ENCODE measurements at places on chromosomes 16 and 17.
A peak's percentile ranks its signal among the peaks of the same experiment; 100 is the strongest.

DNA sequence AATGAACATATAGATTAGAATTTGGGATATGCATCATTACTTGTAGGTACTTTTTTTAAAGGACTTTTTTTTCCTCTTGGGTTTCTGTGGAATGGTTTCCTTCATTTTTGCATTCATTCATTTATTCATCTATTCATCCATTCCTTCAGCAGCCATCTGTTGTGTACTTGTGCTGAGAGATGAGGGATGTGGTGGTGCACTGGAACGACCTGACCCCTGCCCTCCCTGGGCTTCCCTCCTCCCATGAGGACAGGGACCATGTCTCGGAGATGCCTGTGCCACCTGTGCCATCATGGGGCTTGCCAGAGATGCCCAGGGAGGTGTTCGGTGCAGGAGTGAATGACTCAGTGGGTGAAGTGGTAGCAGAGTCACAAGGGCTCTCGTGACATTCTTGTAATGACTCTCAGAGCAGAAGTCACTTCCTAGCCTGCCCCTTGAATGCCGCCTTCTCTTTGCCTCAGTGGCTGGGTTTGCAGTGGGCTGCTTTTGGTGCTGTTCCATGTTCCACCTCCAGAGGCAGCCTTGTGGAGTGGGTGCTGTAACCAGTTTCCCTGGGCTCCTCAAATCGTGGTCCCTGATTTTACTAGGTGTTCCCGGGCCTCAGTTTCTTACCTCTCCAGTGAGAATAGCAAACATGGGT lies 43.9 kb downstream of the CLEC16A start:
- DNase-seq: no peak

DNA sequence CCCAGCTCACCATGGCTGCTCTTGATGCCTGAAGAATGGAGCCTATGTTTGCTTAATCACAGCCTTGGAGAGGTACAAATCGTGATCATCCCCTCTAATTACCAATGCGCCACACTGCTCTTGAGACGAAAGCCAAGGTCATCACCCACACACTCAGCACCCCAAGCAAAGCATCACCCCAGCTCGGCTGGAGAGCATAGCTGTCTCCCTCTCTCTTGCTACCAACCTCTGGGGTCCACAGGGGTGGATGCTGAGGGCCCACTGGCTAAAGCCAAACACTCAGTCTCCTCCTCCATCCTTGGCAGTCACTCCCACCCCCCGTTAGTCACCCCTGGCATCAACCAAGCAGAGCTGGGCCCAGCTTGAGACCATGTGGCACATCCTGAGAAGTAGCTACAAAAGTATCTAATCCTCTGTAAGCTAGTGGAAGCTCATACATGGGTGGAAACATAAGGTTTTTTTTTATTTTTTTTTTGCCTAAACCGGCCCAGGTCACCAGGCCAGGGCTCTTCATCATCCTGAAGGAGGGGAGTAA lies 44.8 kb downstream of the PIMREG start:
- no peak for DNase-seq

- no peak for DNase-seq
Measured at GRCh38 chr17:8871081-8871581, 3.7 kb upstream of the PIK3R6 start.

DNA sequence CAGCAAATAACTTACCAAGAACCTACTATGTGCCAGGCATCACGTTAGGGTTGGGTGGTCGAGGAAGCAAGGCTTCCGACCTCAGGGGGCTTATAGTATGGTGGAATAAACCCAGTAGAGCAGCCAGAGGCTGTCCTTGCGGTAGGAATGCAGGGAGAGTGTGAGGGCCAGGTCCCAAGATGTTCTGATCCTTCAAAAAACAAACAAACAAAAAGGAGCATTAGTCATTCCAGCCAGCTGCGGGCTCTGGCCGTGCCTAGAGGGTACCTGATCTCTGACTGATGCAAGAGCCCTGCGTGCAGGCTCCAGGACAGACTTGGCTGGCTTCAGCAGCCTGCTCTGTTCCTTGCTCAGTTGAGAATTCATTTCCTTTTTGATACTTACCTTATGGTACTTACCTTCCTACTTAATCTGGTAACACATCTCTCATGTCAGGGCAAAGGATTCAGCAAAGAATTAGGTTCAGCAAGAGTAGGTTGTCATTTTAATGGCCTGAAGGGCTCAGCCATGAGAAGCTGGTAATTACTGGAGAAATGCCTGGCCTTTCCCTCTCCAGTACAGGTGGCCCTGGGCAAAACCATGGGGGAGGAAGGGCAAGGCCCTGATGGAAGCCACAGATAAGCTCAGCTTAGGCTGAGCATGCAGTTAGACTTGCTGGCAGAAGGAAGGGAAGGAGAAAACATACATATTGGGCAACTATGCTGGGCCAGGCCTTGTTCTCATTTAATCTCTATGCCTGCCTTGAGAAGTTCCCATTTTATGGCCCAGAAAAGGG lies 18.4 kb downstream of the CYB5D2 start:
- DNase-seq: no peak

GRCh38 chr16:73426433-73427160 lies 378.7 kb upstream of the ZFHX3 start:
- no peak for DNase-seq

GRCh38 chr16:83494459-83494858 lies 313.3 kb upstream of the HSBP1 start:
- no peak for DNase-seq

DNA sequence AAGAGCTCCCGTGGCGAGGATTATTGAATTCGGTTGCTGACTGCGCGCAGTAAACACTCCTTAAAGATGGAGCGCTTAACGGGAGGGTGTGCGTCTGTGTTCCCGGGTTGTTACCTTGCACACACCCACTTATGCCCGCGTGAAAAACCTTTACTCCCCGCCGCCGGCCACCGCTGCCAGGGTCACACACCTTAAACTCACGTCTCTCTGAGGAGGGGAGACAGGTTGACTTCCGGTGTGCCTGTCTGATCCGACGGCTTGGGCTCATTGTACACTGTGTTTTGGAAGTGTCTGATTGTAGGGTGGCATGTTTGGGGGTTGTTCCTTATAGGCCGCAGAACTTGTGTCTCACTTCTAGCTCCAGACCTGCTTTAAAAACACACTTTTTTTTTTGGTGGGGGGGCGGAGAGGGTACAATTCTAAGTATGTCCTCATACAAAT lies 66.8 kb downstream of the KPNA2 start:
- no peak for DNase-seq

GRCh38 chr17:65418622-65419021 lies 142.8 kb downstream of the AXIN2 start:
- DNase-seq: no peak

GRCh38 chr16:9389543-9390207 lies 298.2 kb downstream of the HAPSTR1 start:
- no peak for DNase-seq

GRCh38 chr16:14600164-14600563 lies 29.9 kb downstream of the PARN start:
- no peak for DNase-seq

DNA sequence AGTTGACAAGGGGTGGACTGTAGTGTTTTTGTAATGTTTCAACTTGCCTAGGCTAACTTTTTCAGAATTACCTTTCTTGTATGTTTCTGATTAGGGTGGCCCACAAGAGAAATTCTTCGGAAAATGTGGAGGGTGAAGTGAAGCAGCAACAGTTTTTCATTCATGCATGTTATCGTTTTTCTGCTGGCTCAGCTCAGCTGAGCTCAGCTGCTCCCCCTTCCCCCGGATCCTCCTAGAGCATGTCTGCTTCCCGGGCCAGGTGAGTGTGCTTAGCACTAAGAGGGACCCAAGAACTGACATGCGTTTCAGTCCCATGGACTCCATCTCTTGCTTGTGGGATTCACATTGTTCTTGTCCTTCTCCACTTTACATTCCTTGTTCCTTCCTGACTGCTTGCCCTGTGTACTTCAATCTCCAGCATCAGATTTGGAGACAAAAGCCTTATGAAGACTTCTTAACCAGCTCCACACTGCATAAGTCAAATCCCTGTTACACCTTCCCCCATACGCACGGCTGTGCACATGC lies 33.6 kb downstream of the SCPEP1 start:
- DNase-seq: no peak

GRCh38 chr17:44599298-44600175 lies 42.3 kb downstream of the FZD2 start:
- no peak for DNase-seq

GRCh38 chr16:89801800-89802199 lies 14.6 kb downstream of the FANCA start:
- DNase-seq: no peak

GRCh38 chr17:82890339-82890730 lies 50.5 kb upstream of the ZNF750 start:
- DNase-seq: no peak

DNA sequence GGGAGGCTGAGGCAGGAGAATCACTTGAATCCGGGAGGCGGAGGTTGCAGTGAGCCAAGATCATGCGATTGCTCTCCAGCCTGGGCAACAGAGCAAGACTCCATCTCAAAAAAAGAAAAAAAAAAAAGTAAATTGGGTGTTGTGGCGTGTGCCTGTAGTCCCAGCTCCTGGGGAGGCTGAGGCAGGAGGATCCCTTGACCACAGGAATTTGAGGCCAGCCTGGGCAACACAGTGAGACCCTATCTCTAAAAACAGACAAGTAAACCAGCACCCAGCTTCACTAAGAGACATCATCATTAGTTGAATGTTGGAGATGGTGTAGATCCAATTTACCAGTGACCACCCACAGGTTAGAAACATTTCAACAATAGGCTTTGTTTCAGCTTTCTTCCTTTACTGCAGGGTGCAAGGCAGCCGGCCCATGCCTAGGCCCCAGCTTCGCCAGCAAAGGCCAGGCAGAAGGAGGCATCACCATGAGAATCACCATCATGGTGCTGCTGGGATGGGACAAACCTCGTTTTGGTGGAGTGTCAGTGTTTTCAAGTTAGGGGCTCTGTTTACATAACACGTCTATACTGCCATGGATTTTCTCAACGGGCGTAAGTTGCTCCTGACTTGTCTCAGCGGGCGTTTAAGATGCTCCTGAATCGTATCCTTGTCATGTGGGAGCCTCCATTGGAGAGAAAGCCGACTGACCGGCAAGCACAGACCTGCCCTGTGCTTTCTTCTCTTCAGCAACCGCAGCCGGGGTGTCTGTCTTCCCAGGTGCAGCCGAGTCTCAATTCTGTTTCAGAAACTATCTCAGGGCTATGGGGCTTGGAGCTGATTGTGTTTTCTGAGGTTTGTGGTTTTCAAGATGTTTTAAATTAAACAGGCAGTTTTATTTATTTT lies 7.3 kb downstream of the TCF25 start:
- no peak for DNase-seq

- DNase-seq: peak; percentile 20
Measured at GRCh38 chr16:1105888-1106620, 10.0 kb upstream of the C1QTNF8 start.

- DNase-seq: no peak
Measured at GRCh38 chr16:51522902-51523301, 371.8 kb upstream of the SALL1 start.

DNA sequence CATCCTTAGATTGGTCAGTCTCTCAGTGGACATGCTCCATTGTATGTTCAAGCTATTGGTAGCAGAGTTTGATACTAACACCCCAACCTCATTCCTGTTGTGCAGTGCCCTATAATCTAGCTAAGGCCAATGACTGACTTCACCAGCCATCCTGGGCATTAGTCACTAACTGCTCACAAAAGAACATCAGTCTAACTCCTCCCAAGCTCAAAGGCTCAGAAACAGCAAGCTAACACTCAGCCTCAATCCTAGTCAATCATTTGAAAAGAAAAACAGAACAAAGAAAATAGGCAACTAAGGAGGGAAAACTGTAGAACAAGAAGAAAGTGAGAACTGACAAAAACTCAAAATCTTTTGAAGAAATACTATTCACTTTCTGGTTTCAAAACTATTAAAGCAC lies 199.1 kb upstream of the C17orf78 start:
- no peak for DNase-seq

DNA sequence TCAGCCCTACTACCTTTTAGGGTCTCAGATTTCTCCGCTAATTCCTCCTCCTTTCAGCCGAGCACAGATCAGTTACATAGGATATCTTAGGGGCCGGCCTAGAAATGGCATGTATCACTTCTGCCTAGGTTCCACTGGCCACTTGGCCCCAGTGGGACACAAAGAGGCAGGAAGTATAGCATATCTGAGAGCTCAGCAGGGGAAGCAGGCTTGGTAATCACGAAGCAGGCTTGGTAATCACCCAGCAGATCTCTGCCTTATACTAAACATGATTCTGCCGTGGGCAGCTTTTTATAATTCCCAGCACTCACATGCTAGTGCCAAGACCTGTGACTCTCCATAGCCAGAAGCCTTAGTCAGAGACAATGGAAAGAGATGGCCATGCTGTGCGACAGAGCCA lies 59.6 kb upstream of the CACNG5 start:
- DNase-seq: no peak

GRCh38 chr16:13883881-13884280 lies 36.1 kb upstream of the ERCC4 start:
- DNase-seq: no peak

DNA sequence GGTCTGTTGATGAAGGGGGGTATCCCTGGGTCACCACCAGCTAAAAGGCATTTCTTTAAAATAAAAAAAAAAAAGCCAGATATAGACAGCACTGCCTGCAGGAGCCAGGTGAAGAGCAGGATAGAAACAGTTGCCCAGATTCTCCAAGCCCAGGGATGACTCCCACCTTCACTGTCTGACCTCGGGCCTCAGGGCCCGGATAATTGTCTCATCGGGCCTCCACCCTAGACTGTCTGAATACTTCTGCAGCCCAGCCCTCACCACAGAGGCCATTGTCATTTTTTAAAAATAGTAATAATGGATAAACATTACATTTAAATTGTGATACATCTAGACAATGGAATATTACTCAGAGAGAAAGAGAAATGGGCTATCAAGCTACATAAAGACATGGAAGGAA lies 92.8 kb upstream of the TNRC6C start:
- DNase-seq: no peak

GRCh38 chr17:4843321-4844000 lies 10.3 kb downstream of the MINK1 start:
- no peak for DNase-seq

- no peak for DNase-seq
Measured at GRCh38 chr16:253833-254232, 19.2 kb downstream of the FAM234A start.

DNA sequence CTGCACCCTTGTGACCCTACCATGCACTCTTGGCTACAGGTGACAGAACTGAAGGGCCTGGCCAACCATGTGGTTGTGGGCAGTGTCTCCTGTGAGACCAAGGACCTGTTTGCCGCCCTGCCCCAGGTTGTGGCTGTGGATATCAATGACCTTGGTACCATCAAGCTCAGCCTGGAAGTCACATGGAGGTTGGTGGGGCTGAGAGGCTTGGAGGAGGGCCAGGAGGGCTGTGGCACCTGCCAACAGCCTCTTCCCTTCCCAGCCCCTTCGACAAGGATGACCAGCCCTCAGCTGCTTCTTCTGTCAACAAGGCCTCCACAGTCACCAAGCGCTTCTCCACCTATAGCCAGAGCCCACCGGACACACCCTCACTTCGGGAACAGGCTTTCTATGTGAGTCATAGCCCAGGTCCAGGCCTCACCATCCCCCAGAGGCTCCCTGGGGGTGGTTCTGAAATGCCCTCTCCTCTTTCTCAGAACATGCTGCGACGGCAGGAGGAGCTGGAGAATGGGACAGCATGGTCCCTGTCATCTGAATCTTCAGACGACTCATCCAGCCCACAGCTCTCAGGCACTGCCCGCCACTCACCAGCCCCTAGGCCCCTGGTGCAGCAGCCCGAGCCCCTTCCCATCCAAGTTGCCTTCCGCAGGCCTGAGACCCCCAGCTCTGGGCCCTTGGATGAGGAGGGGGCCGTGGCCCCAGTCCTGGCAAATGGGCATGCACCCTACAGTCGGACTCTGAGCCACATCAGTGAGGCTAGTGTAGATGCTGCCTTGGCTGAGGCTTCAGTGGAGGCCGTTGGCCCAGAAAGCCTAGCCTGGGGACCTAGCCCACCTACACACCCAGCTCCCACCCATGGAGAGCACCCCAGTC lies 13.0 kb downstream of the RIPOR1 start:
- DNase-seq: no peak

GRCh38 chr17:1267471-1267943 lies 2.7 kb upstream of the BHLHA9 start:
- DNase-seq: no peak
